Activated T-helper 1 cell treated with Interleukin-2 at 50 U/mL for 16 hours (primary cell): ENCODE measurements at places on chromosomes 6 and 20.

- no peak for DNase-seq
Measured at GRCh38 chr20:9235518-9235917, 166.6 kb downstream of the PLCB4 start.

DNA sequence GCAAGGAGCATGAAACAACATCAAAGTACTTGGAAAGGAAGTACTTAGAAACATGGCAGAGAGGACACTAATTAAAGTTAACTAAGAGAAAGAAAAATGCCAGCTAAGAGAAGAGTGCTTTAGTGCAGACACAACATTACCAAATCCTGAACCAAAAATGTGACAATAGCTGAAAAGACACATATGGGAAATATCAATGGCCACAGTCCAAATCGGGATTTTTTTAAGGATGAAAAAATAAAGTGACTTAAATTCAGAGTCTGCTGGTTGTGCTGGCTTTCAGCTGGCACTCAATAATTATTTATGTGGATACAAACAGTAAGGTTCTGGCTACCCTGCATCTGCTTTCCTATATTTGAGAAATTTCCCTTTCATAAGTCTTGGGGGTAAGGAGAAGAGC is 12.6 kb upstream of the DST start:
- no peak for DNase-seq

DNA sequence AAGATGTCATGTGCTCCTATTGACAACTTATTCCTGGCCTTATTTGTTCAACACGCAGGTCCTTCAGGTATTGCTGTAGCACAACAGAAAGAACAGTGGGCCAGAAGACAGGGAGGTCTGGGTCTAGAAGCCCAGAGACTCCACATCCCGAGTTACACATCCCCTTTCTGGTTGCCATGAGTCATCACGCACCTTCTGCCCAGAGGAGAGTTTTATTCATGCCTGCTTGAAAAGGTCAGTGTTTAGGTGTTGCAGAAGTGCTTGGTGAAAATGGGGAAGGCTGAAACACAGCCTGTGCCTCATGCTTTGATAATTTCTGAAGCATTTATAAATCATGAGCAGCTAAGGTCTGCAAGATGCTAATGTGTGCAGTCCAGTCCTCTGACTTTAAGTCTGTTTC is 256.4 kb downstream of the GMPR start:
- DNase-seq: no peak

- DNase-seq: no peak
Measured at GRCh38 chr6:107340881-107341280, 118.5 kb downstream of the PDSS2 start.

DNA sequence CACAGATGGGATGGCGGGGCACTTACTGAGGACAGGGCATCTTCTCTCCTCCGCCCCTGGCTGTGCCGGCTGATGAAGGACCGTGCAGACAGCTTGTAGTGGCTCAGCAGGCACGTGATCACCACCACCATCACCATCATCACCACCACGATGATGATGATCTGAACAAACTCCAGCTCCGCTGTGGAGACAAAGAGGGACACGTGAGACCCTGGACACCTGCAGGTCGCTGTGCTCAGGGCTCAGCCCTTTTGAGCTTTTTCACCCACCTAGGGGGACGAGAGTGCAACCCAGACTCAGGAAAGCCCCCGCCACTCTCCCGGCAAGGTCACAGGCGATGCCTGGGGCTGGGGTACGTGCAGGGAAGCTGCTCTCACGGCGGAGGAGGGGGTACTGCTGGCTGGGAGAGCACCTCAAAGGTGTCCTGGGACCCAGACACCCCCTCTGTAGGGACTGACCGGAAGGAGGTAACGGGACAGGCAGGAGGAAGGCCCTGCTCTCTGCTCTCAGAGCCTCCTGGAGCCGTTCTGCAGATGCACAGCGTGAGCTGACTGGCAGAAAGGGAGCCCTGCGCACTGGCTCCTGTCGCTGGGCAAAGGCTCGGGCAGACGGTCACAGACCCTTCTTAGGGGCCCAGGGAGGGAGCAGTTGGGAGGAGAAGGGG is 39.4 kb upstream of the ZBP1 start:
- DNase-seq: no peak

GRCh38 chr6:135830452-135830881 is 21.0 kb upstream of the PDE7B start:
- DNase-seq: no peak

DNA sequence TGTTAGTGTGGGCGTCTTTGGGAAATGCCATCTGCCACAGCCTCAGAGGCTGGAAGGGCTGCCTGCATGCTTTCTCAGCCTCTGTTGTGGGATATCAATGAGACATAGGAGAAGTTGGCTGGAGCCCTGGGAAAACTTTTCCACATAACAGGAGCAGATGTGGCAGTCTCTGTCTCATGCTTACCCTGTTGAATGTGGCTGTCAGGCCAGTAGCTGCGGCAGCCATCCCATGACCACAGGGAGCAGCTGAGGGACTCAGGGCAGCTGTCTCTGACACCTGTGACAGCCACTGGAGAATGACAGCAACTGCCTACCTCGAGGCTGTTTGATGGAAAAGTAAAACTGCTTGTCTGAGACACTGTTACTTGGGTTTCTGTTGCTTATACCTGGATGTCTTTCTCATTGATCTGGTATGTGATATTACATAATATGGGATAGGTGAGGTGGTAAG is 64.4 kb downstream of the TULP4 start:
- no peak for DNase-seq

DNA sequence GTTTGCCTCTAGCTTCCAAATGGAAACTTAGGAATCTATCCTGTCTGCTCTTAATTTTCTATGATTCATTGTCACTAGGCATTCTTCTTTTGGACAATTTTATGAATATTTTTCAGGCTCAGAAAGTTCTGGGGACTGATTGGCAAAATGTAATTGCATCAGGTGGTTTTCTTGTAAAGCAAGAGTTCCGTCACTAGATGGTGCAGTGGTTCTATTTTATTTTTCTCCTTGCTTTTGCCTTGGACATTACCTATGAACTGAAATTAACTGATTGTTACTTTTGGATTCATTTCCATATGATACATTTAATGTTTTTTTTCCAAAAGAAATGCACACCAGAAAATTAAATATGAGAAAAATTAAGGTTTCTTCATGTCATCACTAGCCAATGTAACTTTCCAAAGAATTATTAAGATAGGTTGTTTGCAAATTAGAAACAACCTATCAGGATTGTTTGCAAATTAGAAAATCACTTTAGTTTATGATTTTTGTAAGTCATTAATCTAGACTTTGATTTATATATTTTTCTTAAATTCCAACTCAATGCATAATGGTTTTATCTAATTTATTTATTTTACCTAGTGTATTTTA is 48.0 kb downstream of the TMEM170B start:
- no peak for DNase-seq

GRCh38 chr20:2342243-2342642 is 38.5 kb upstream of the TGM6 start:
- no peak for DNase-seq

GRCh38 chr6:28656715-28657114 is 131.0 kb downstream of the GPX5 start:
- no peak for DNase-seq

DNA sequence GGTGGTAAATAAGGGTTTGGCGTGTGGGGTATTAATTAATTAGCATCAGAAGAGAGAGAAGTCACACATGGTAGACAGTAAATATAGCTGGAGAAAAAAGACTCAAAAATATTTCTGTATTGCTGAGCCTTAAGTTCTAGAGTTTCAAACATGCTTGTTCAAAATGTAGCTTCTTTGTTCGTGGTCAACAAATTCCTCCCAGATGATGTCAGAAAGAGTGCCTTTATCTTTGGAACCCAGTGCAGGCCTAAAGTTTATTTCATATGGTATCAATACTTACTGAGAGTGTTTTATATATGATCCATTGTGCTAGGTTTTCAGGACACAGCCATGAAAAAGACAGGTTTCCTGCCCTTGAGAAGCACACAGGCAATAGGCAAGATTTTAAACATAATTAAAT is 18.3 kb downstream of the MARCKS start:
- DNase-seq: no peak

DNA sequence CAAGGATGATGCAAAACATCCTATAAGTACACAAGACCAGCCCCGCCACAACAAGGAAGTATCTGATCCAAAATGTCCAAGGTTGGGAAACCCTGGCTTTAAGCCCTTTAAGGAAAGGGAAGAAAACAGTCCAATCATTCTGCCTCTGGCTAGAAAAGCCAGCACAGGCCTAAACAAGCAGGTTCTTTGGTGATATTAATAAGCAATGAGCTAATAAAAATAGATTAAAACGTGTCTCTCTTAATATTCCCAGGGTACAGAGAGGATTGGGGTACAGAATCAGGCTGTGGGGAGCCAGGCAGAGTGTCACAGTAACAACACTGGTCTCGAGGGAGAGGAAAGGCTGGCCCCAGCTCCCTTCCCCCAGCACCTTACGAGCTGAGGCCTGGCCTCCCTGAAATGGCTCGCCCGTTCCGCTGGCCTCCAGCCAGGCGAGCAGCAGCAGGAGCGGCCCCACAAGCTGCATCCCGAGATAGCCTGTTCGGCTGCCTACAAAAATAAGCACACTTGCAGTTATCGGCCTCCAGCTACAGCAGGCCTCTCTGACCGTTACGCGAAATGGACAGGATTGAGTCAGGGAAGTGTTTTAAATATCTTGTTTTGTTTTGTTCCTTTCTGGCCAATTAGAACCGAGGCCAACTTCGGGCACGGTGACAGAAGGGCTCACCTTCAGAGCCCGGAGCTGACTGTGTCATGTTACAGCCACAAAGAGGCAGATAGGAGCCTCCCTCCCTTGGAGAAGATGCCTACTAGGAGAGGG is 4.0 kb upstream of the ZMYND8 start:
- DNase-seq: no peak

DNA sequence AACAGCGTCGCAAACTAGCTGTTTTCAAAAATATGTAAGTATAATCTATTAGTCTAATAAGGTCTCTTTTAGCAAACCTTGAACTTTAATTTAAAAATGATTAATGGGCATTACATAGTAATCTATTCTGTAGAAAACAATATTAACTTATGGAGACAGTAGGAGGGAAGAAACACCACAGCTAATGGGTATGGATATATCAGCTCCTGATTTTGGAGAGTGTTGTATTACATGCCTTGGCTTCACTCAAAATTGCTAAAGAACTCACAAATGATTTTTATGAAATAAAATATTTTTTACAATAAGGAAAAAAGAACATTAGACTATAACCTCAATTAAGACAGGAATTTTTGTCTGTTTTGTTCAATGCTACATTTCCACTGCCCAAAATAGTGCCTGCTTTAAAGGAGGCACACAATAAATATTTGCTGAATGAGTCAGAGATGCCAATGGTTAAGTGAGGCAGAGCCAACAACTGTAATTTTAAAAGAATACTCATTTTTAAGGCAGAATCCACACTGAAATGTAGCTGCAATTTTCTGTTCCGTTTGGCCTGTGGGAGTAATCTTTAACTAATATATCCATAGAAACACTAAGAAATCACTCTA is 15.7 kb downstream of the ATG5 start:
- no peak for DNase-seq

DNA sequence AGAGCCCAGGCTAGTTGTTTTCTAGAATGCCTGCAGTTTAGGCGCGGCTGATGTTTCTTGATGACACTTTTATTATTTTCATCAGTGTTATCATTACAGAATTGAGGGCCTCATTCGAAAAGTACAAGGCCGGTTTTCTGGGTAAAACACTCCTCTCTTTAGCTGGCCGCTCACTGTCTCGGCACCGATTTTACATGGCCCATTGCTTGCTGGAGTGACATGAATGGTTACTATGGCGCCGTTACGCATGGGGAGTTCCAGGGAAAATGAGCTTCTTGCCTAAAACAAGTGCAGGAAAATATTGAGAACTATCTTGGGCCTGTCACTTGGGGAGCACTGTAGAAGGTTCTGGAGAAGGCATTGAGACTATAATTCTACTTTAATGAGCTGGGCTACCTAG is 317.8 kb downstream of the CDH4 start:
- DNase-seq: no peak

- no peak for DNase-seq
Measured at GRCh38 chr6:129659590-129660345, 50.2 kb downstream of the ARHGAP18 start.

DNA sequence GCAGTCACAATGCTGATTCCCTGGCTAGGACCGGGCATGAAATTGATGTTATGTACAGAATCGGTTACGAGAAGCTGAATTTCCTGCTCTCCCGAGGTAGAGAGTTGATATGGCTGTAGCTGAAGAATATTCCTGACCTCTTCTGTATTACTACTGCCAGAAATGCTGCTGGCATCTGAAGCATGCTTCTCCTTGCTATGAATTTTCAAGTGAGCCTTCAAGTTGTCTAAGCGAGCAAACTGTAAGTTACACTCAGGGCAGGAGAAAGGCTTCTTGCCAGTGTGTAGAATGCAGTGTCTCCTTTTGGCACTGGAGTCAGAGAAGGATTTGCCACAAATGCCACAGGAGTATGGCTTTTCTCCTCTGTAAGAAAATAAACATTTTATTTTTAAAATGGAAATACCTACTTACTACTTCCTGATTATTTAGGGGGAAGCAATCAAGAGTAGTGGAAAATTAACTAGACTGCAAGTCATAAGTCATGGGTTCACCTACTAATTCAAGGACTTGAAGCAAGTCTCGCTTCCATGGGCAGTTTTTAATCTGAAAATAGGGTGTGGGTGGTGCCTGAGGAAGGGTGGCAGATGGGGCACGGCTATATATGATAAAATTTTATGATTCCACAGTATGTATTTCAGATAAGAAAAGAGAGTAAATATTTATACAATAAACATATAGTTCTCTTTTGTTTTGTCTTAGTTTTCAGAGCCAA is 10.8 kb upstream of the MICAL1 start:
- no peak for DNase-seq

GRCh38 chr6:49939993-49940498 is 23.9 kb downstream of the DEFB114 start:
- no peak for DNase-seq

GRCh38 chr6:160137130-160137988 is 15.7 kb downstream of the SLC22A1 start:
- no peak for DNase-seq

- no peak for DNase-seq
Measured at GRCh38 chr6:37173493-37174195, 3.7 kb downstream of the PIM1 start.

DNA sequence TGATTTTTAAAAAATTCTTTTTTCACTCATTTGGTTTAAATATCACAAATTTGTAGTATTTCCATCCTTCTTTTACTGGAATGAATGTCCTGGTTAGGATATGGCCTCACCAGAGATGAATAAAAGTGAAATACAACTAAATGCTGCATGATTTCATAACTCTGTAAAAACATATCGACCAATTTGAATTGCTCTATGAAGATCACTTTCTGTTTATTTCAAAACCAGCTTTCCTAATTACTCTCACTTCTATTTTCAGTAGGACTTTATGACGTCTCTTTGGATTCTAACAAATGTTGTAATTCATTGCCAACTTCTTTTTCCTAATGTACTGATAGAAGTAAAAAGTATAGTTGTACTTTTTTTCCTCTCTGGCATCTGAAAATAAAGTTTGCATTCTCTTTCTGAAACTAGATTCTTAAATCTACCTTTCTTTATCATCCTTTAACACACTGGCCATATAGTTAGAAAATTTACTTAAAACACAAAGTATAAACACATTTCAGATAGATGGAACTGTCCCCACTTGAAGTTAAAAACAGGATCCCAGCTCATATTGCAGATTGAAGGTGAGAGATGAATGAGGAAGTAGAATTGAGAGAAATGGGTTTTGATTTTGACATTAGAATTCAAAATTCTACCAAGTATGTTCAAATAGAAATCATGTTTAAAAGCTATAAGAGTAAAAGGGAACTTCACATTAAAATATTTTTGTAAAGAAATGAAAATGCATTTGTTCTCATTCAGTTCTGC is 40.3 kb upstream of the IL20RA start:
- no peak for DNase-seq

GRCh38 chr20:58877976-58878360 is 25.5 kb downstream of the GNAS start:
- no peak for DNase-seq
